Activated T-cell treated with anti-CD3 and anti-CD28 coated beads, Interleukin-2, amount 50 U/mL, for 4 hours (primary cell): ENCODE measurements at places on chromosomes 12 and 14.

GRCh38 chr12:29508949-29509348 is 11.5 kb upstream of the OVCH1 start:
- DNase-seq, result no peak

- DNase-seq, result no peak
These were observed 10.3 kb downstream of the CTSG start for GRCh38 chr14:24565766-24566165.

- DNase-seq, result no peak
These were observed 24.7 kb upstream of the PWP1 start for GRCh38 chr12:107660861-107661415.

GRCh38 chr12:27711317-27711682 is 668 bp downstream of the MRPS35 start:
- DNase-seq, result no peak
